CD4-positive, alpha-beta T cell treated with Interleukin-6 for 4 hours (primary cell): ENCODE measurements at places on chromosomes 2 and 18.

- no peak for DNase-seq
These were observed 58.6 kb downstream of the GRB14 start for GRCh38 chr2:164562666-164563065.

DNA sequence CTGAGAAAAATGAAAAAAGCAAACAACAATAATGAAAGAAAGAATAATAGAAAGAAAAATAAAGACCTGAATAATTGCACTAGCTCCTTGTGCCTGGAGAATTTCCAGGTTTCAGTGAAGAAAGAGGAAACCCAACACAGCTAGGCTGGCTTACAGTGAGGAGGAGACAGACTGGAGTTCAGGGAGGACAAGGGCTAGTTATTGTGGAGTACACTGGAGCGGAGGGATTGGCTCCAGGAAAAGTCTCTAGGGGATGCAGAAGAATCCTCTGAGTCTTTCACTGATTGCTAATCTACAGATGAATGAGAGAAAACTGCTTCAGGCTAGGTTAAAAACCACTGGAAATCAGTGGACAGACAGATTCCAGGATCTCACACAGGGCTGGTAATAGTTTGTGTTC is 163.6 kb upstream of the RBMS1 start:
- no peak for DNase-seq

GRCh38 chr18:38851526-38851925 is 1285.9 kb upstream of the CELF4 start:
- DNase-seq: no peak

GRCh38 chr2:64696636-64697035 is 42.9 kb upstream of the SERTAD2 start:
- DNase-seq: no peak

- no peak for DNase-seq
These were observed 93.5 kb downstream of the VWA3B start for GRCh38 chr2:98180456-98180855.

DNA sequence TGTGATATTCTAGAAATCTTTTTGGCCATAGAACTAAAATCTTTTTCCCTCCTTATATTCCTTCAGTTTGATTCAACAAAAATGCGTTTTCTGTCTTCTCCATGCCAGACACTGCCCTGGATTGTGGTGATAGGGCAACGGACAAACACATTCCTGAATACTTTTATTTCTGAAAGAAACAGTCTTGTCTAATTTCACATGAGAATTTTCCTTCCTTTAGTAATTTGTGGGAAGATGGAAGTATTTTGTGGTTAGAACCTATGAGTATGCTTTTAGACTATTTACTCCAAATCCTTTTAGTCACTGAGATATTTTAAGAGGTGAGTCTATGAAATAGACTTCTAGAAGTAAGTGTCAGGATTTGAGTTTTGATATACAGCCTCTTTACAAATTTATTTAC is 49.6 kb downstream of the COL5A2 start:
- DNase-seq: no peak

DNA sequence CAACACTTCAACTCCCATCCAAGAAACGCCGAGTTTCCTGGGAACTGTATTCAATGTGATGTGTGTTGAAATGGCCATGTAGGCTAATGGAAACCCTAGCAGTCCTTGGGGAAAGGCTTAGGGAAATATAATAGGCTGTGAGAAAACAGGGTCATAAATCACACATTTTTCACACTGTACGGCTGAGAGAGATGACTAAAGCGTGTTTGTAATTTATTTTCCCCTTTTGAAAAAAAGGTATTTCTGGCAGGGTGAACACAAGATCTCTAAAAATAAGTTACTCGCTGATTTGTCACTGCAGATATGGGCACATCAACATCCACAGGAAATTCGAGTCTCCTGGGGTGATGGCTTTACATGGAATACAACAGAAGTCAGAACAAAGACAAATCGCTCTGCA is 109.6 kb upstream of the ST6GAL2 start:
- no peak for DNase-seq

DNA sequence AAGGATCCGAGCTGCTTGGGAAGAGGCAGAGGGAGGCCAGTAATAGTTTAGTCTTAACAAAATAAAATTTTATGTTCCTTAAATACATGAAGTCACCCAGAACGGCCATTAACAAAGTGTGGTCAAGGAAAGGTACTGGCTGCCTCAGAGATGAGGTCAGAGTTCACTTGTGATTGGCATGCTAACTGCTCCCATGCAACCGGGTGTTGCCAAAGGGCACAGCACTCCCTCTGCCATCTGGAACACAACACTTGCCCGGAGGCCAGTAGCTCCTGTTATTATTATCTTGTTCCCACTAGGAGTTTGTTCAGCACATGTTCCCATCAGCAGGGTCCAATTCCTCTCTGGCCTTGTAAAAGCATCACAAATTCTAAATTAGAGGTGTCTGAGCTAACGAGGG is 207.0 kb downstream of the CYP26B1 start:
- DNase-seq: no peak

- DNase-seq: no peak
These were observed 1143.6 kb upstream of the ACVR2A start for GRCh38 chr2:146701183-146701582.

GRCh38 chr18:31197676-31198075 is 35.0 kb upstream of the DSC1 start:
- DNase-seq: no peak

GRCh38 chr18:61595615-61596251 is 262.5 kb downstream of the CDH20 start:
- no peak for DNase-seq

DNA sequence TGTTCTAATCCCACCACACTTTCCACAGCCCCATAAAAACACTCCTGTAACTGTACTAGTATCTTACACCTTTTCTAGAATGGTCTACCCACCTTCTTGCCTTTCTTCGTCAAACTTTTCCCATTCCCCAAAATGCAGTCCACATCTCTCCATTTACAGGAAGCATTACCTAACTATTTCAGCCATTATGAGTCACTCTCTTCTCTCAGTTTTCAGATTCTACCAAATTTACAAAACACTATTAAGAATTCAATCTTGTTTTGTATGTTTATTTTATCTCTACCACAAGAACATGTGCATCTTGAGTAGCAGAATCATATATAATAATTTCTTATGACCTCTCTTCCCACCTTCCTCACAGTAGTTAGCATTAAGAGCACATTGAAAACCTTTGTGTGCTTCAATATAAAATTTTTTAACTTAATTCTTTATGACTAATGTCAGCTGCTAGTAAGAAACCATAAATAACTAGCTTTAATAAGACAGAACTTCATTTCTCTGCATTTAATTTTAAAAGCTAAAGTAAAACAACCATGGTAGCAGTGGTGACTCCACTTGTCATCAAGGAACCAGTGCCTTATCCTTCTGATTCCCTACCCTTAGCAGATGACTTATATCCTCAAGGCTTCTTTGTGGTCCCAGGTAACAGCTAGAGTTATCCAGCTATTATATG is 56.6 kb upstream of the MAP2 start:
- DNase-seq: no peak

DNA sequence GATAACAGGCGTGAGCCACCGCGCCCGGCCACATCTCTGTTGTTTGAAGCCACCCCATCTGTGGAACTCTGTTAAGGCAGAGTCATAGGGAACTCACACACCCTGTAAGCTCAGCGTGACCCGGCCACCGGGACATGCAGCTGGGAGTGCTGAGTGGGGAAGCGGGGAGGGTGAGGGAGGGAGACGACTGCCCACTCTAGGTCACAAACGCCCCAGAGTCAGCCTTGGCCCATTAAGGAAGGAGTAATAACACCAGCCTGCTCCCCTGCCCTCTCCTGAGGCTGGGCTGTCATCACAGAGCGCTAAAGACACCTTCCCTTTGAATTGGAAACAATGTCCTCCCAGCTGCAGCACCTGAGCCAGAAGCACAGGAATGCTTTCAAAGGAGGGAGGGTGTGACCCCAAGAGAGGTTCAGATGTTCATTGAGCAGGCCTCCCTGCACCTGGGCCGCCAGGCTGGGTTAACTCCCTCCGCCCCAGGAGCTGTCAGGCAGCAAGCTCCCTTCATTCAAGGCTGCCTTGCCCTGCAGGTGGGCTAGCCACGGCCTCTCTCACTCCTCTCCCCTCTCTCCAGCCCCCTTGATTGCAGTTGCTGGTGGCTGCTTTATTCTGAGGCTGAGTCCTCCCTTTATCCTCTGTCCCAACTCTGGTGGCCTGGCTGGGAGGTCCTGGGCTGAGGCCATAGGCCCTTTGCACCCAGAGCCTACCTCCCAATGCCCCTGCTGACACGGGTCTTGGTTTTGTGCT is 77.2 kb upstream of the HPCAL1 start:
- no peak for DNase-seq

GRCh38 chr2:144944546-144945220 is 424.8 kb upstream of the ZEB2 start:
- DNase-seq: no peak

GRCh38 chr2:237153181-237153580 is 67.5 kb downstream of the COPS8 start:
- DNase-seq: no peak

GRCh38 chr2:98761909-98762308 is 31.0 kb upstream of the MGAT4A start:
- no peak for DNase-seq

DNA sequence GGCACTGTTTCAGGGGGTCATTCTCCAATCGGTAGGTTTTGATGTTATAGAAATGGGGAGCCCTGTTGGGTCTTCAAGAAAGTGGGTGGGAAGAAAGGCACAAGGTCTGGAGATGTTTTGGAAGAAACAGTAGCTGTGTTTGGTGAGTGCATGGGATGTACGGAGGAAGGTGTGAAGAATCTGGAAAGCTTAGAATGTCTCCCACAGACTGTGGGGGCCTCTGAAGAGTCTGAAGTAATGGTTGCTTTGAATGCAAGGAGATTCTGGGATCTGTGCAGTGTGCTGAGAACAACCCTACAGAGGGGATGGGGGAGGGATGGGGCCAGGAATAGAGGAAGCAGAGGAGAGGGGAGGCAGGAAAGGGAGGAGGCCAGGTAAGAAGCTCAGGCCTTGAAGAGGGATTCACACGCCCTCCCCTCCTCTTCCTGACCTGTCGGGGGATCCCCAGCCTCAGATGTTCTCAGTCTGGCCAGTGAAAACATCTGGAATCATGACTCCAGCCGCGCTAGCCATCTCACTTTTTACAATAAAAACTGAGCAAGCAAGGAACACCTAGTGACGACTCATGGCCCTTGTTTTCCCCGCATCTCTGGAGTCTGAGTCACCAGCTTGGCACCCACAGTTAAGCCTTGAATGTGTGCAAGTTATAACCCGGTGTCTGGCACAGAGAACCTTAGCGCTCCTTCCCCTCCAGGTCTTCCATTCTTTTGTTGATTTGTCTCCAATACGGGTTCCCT is 74.2 kb downstream of the SH3BP4 start:
- no peak for DNase-seq

- DNase-seq: no peak
These were observed 18.9 kb downstream of the GNLY start for GRCh38 chr2:85712849-85713612.

DNA sequence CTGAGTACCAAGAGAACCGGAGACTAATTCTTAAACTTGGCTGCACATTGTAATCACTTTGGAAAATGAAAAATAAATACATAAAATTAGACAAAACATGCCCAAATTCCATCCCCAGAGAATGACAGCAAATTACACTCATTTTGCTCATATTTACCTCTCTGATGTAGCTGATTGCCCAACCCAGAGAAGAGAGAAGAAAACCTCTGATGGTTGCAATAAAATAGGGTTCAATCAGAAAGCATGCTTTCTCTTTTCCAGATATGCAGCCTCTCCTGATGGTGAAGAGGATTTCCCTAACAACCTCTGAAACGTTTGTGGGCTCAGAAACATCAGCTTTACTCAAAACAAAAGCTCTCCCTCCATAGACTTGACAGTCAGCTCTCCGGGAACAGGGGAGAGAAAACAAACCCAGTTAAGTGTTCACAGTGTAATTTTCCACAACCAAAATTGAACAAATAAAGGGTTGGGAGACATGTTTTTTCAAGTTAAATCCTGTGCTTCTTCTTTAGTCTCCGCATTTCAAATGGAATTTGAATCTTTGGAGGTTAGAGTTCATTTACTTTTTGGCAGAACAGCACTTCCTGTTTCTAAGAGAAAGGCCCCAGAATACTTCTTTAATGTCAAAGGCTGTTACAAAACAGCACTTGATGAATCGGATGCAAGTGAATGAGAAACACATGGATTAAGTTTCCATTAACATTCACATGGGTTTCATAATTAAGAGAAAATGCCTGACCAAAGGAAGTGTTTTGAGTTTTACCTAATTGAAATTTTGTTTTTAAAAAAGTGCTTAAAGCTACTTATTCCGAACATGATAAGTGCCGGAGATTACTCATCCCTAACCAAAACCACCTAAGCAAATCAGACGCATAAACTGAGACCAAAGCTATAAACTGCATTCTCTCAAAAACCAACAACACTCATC is 570.1 kb upstream of the SYT4 start:
- DNase-seq: no peak

- DNase-seq: no peak
These were observed 55.3 kb downstream of the DTNB start for GRCh38 chr2:25617948-25618646.

- no peak for DNase-seq
These were observed 104.5 kb downstream of the TDRD15 start for GRCh38 chr2:21228041-21228895.

DNA sequence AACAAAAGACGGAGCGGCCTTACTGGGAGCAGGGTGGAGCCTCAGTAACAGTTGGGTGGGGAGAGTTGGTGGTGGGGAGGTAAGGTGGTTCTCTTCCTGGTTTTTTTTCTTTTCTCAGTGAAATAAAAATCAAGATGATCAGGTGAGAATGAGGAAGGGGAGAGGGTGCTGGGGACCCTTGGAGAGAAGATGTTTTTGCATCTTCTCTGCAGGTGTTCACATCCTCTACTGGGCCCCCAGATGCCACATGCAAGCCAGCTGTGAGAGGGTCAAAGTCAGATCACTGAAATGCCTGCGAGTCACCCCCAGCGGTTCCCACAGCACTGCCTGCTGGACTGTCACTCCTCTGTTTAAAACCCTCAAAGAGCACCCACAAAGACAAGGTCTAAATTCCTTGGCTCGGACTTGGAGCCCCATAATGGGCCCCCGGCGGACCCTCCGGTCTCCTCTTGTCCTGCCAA is 69.8 kb upstream of the FHL2 start:
- DNase-seq: peak; percentile 12

DNA sequence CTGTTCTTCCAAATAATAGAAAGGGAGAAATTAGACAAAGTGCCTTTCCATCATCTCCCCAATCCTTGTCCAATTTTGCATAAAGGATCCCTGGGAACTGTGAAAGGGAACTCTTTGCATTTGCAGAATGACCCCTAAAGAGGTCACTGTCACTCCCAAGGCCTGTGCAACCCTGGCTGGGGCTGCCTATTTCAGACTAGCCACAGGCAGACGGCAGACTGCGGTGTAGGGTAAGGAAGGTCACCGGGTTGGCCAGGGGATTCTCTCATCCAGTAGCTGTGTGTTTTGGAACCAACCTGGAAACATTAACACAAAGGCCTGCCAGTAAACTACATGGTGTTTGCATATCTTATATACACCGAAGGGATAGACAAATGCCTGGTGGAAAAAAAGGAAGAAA is 818.7 kb downstream of the BCL11A start:
- no peak for DNase-seq

- no peak for DNase-seq
These were observed 15.5 kb downstream of the RPIA start for GRCh38 chr2:88707003-88707402.
